ENCODE measurements at places on chromosomes 12 and 14.

DNA sequence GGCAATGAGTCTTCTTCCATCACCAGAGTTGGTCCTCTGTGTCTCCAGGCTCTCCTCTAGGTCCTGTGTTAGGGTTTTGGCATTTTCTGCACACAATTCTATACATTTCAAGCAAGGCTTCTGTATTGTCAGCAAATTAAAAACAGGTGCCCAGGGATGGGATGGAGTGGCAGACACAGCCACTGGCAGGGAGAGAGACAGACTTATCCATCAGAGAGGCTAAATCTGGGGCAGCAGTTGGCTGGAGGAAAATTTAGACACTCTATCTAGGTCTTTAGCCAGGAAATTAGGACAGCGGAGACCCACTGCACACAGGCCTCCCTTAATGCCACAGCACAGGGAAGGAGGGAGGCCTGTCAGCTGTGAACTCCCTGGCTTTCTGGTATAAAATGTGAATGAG is 20.2 kb downstream of the PLEKHD1 start:
- DNase-seq, result no peak

GRCh38 chr14:52068615-52069306 is at the start of gene NID2:
Gene NID2, minus strand, starts transcription at chr14:52069059. Its CDS starts 65 bp downstream, at chr14:52068994.
- peak; percentile 51 for DNase-seq

DNA sequence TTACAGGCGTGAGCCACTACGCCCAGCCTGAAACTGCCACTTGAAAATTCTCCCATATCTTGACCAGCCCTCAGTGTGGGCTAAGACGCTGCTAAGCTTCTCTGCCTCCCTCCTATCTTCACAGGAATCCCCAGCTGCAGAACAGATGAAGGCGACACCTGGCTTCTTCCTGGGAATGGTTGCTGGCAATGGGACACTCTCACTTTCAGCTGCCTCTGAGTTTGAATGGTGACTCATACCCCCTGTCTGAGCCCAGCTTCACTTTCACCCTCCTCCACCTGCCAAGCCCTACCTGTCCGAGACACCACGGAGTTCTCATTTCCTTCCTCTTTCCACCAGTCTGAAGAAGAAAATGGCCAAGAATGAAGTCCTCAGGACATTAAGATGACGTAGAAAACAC is 18.3 kb upstream of the VASH1 start:
- no peak for DNase-seq

DNA sequence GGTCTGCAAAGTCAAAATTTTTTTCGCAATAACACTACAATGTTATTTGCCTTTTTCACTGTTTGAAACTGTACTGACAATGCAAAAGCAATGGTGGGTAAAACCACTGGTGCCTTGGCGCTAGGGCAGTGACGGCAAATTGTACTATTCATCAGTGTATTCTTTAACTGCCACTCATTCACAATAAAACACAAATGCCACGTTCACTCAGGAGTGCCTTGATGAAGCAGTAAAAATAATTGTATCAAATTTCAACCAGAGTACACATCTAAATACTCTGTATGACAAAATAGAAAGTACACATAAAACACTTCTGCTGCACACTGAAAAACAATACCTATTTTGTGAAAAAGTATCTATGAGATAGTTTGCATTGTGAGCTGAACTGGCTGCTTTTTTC is 17.8 kb downstream of the DCAF5 start:
- DNase-seq, result no peak

DNA sequence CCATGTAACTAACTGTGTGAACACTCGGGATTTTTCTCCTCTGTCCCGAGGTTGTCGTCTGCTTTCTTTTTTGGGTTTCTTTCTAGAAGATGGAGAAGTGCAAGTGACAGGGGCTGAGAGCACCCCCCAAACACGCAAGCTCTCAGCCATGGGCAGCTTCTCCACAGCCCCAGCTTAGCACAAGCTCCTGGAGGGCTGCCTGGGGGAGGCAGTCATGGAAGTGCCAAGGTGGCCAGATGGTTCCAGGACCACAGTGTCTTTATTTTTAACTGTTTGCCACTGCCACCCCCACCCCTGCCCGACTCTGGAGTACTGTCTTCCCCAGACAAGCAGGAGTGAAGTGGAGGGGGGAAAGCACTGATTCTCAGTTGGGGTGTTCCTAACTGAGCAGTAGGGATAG is 58.2 kb downstream of the ST8SIA1 start:
- DNase-seq, result no peak

DNA sequence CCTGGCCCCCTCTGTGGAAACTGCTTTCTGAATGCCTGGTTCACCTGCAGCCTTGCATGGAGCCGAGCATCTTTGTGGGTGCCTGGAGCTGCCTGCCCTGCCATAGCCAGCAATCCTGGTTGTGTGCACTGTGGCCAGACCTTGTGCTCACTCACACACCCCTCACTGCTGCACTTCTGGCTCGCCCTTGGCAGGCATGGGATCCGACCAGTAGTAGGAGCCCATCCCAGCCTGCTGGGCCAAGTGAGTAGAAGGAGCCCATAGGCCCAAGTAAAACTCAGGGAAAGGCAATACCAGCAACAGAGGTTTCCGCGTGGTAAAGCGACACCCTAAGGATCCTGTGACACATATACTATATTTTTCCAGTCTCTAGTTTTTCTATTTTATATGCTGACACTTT is 270.0 kb upstream of the NAV3 start:
- no peak for DNase-seq

DNA sequence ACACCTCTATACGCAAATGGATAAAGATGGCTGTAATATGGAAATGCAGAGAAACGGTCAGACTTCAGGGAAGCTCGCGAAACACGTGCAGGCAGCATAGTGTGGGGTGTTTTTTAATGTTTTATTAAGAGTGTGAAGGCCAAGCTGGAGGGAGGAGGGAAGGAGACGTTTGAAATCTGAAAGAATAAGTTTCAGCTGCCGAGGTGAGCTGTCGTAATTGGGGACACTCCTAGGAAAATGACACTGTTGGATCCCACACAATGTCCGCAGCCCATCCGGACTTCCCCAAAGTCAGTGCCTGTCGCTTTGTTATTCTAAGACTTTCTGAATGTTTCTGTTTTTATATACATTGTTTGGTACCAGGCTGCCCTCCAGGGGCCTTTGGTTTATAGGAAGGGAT is 8.3 kb downstream of the FZD10 start:
- DNase-seq, result no peak

GRCh38 chr12:31815096-31815495 is 86.3 kb upstream of the AMN1 start:
- DNase-seq, result no peak

DNA sequence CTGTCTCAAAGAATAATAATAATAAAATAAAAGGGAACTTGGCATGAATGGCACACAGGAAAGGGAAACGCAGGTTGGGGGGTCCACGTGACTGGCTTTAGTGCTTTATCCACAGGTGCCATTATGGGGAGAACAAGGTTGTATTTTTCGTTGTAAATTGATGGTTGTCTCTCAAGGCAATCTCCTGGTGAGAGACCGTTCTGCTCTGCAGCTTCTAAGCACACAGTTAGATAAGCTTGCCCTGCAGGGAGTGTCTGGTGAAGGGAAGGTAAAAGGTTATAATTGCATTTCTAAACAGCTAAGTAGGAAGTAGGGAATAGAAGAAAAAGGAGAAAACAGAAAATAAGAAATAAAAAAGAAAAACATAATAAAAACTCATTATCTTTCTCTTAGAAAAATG is 69.1 kb upstream of the CPSF6 start:
- no peak for DNase-seq

- DNase-seq, result peak; percentile 22
These were observed 1.5 kb downstream of the DDHD1 start for GRCh38 chr14:53151523-53152183.

DNA sequence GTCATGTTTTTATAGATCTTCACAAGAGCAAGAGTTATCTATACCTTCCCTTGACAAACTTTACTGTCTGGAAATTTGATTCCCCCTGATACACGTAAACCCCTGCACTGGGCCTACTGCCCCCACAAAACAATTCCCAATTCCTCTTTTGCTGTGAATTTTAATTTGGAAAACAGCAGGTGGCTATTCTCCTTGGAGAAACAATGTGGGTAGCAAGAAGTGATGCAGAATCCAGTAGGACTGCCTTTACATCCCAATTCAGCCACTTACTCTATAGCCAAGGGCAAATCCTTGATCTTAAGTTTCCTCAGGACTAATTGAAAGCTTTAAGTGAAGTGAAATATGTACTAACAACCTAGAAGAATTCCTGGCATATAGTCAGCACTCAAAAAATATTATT is 129.3 kb downstream of the ACSS3 start:
- no peak for DNase-seq

DNA sequence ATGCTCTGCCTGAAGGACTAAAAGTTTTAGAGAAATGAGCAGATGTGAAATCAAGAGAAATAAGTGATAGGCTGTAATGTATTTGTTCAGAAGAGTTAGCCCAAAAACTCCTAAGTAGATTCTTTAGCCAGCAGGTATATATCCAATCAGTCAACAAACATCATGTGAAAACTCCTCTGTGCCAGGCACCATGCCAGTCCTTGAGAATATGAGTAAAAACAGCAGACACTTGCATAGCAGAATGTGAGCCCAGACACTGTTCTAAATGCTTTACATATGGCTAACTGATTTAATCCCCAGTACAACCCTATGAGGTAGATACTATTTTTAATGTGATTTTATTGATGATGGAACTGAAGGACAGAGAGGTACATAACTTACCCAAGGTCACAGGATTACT is 329.8 kb downstream of the PAWR start:
- no peak for DNase-seq

DNA sequence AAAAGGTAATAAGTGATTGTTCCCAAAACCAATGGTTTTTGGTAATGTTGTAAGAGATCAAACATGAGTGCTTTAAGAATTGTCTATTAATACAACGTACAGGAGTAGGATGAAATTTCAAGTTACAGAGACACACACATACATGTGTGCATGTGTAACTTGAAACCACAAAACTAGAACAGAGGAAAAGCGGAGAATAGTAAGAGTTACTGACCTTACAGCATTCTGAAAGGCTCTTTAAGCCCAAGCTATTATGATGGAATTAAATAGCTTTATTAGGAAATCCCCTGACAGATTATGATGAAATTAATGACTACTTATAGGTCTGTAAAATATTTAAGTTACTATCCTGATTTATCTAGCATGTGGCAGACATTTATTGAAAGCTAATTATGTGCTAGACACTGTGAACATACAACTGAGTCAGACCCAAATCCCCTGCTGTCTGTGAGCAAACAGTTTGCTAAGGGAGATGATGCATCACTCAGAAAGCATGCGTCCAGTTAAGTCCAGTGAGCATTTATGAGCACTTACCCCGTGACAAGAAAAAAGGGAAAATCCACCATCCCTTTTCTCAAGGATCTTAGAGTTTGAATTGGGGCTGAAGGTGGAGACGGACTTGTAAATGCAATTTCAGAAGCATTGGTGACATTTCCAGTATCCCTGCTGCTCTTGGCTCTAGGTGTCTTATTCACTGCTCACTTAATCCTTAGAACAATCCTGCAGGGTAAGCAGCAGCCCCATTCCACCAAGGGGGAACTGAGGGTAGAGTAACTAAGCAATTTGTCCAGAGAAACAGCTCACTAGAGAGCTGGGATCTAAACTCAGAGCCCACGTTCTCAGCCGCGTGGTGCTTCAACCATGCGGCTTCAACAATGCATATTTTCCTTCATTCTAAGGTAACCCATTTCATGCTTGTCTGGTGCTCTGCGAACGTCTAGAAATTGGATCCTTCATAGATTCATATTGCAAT is 117.4 kb downstream of the EML1 start:
- DNase-seq, result no peak

- DNase-seq, result no peak
These were observed 119.6 kb downstream of the NUAK1 start for GRCh38 chr12:106019144-106019543.

DNA sequence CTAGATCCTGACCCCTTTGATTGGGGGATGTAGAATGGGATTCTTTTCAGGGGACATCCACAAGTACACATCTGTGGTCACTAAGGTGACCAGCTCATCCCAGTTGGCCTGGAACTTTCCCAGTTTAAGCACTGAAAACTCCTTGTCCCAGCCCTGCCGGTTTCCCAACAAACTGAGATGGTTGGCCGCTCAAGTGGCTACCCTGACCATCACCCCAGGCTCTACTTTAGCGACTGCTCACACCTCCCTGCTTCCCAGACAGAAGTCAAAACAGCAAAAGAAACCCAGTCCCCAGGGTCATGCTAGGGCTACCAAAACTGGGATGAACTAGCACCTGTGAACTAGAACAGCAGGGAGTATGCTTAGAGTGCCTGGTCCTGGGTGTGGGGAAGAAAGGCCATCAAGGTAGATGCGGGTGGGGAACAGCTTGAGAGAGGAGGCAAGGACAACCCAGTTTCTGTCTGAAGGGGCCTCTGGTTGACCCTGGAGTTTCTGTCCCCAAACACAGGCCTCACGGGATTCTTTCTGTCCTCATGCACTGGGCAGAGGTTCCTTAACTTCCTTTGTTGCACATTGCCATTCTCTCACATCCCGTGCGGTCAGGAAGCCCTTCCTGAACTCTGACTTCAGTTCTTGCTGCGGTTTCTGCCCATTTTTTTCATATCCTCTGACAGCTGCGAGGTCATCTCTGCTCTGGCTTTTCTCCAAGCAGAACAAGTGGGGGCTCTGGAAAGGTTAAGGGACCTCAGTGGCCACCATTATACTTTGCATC is 1.6 kb downstream of the LTB4R start:
- peak; percentile 28 for DNase-seq

DNA sequence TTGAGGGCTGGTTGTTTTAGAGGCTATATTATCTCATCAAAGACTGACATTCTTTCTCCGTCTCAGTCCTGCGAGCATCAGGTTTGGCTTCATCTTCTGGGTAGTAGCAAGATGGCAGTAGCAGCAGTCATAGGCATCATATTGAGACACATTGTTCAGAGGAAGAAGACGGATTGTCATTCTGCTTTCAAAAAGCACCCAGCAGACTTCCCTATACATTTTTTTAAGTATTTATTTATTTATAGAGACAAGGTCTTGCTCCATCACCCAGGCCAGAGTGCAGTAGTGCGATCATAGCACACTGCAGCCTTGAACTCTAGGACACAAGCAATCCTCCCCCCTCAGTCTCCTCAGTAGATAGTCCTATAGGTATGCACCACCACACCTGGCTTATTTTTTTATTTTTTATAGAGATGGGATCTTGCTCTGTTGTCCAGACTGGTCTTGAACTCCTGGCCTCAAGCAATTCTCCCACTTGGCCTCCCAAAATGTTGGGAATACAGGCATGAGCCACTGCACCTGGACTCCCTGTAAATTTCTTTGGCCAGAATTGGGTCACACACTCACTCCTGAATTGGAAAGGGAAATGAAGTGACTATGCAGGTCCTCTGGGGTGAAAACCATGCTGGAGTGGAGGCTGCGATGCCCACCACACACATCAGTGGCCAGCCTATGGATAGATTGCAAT is 125.4 kb downstream of the SLC38A6 start:
- DNase-seq, result no peak

DNA sequence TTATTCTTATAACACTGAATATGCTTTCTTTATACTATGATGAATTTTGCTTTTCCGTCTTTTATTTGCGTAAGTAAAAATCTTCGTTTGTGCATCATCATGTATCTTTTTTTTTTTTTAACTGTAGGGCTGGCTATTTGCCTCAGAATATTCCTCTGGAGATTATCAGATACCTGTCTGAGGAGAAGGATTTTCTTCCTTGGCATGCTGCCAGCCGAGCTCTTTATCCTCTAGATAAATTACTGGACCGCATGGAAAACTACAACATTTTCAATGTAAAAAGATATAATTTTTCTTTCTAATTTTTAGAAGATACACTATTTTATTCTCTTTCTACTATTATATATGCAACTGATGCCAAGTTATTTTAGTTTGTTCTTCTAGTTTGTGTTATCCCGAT is 346.6 kb downstream of the TRHDE start:
- no peak for DNase-seq
